ENCODE measurements at places on chromosomes 13 and 19. TPM values are rescaled to one million over a fixed set of nuclear protein-coding genes. Genes with fewer than 3 reads are reported as not detected.

ZNF558 gene
- total RNA-seq, result 17.0 TPM

LSM14A gene
- total RNA-seq, result 121 TPM

DNA sequence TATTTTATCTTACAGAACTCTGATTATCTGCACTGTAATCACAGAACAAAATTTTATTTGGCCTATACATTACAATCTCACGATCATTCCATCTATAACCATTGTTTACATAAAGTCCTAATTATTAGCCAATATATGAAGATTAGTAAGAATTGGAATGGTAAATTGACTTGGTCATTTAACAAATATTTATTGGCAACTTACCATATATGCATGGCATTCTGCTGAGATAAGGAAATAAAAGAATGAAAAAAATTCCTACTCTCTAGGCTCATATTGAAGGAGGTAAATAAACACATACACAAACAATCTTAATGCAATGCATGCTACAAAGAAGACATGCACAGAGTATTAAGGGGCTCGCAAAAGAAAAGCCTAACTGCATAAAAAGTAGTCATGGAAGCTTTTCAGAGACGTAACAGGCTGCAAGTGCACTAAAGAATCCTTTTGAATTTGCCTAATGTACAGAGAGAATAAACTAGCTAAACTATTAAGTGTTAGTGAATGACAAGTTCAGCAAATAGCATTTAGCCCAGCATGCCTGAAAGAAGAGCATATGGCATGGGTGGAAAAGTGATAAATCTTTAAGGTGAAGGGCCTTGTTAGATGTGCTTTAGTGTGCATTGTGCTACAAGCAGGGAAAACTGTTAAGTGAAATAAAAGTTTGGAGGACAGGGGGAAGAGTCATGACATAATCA is 1131.1 kb downstream of the PCDH9 start:
- no peak for DNase-seq

DNA sequence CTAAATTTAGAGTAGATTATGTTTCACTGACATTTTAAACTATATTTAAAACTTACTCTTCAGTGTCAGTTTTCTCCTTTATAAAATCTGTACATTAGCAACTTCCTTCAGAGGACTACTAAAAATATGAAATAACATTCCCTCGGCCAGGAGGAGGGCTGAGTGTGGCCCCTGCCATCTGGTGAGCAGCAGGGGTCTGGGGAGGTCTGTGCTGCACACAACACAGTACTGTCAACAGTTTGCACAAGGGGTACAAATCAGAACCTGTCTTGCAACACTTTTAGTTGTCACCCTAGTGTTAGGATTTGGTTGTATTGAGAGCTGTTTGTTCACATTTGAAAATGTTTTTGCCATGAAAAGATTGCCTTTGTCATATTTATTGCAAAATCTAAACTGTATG is 48.9 kb downstream of the TPP2 start:
- DNase-seq, result no peak

- no peak for DNase-seq
Measured at GRCh38 chr13:42380420-42381164, 108.6 kb downstream of the AKAP11 start.

DNA sequence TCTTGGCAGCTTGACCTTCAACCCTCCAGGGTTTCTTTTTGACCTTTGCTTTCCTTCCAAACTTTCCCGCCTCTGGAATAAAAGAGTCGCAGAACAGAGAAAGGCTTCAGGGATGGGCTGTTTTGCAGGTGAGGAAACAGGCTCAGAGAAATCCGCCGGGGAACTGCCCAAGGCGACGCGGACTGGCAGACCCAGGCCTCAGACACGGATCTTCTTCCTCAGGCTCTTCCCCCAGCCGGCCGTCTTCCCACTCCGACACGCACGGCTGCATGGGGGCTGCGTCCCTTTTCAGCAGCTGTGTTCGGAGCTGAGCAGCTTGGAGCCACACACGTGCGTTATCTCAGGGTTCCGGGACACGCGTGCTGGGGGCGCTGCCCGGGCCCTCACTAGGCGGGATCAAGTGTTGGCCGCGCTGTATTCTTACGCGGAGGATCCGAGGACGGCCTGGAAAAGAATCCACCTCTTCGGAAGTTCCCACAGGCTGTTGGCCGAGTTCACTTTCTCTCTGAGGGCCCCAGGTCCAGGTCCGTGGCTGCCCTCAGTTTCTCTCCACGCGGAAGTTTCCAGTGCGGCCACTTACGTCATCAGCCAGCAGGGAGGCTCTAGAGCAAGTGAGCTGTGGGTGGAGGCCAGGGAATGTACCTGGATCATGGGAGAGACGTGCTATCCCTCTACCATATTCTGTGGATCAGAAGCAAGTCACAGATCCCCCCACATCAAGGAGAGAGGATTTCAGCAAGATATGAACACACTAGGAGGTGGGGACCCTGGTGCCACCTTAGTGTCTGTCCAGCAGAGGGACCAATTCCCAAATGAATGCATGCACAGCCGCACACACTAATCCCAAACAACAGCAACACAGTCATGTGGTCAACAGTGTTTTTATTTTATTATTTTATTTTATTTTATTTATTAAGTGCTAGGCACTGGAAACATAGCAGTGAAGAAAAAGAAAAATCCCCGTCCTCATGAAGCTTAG is 100.4 kb downstream of the ING1 start:
- no peak for DNase-seq

DNA sequence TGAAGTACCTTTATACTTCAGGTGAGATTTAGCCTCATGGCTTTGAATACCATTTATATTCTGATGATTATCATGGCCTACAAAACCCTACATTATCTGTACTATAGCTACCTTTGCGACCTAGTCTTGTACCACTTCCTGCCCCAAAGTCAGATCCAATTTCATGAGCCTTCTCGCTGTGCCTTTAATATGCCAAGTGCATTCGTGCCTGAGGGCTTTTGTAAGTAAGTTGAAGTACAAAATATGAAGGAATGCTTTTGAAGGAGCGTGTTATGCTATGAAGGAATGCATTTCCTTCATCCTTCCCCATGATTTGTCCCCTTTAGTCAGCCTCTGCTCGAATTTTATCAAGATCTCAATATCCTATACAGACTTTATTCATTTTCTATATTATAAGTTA is 9.2 kb upstream of the RASL11A start:
- DNase-seq, result no peak

SCN1B gene
- total RNA-seq, result 1.1 TPM

DNA sequence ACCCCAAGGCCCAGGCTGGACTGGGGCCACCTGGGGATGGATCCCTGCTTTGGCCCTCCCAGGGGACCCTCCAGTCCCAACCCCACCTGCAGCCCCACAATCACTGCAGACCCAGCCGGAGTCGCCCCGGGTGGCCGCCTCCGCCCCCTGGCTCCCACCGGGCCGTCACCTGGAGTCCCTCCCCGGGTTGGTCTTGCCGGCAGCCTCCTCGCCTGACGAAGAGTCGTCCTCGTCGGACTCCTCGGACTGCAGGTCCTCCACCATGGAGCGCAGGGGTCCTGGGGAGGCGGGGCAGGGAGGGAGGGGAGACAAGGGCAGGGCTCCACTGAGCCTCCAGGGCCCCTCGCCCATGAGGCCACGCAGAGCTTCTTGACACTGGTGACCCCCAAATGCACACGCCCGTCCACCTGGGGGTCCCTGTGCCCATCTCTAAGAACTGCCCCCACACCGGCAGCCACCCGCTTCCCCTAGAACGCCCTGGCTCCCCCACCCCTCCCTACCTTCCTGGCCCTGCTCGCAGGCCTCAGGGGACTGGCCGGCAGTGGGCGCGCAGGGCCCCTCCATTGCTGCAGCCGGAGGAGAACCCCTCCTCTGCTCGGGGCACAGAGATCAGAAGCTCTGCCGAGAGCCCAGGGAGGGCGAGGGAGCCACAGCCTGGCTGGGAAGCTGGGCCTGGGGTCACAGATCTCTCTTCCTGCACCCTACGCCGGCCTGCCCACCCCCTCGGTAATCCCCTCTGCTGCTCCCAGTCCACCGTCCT is 63.4 kb downstream of the MLLT1 start:
- DNase-seq, result no peak

KLK15 gene
- not detected for total RNA-seq

ZNF177 gene
- not detected for total RNA-seq

DNA sequence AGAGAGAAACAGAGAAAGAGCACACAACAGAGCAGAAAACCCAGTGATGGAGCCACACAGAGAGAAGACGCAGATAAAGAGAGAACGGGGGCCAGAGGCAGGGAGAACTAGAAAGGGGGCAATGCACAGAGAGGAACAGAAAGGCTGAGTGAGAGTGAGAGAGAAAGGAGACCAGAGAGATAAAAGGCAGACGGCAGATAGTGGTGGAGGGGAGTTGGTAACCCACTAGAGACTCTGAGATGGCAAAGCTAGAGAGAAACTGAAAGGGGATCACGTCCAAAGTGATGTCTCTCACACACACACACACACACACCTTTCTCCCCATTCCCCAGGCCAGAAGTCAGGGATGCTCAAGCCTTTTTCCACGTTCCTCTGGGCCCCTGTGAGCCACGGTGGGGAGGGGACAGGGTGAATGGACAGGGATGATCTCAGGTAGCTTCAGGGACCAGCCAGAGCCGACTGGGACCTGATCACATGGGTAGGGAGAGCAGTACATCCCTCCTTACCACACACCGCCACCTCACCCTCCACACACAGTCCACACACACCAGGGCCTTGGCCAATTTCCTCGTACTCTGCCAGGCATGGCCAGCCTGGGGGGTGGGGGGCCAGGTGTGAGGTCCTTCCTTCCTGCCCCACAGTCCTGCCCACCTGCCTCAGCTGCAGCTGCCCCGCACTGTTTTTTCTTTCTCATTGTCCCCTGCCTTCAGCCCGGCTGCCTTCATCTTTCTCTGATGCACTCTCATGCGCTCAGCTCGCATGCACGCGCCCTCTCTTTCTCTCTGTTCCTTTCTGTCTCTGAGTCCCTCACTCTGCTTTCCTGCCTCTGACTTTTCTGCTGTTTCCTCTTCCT is 22.5 kb upstream of the POU2F2 start:
- no peak for DNase-seq

- no peak for DNase-seq
Measured at GRCh38 chr19:43527860-43528622, 1.0 kb upstream of the ETHE1 start.

DNA sequence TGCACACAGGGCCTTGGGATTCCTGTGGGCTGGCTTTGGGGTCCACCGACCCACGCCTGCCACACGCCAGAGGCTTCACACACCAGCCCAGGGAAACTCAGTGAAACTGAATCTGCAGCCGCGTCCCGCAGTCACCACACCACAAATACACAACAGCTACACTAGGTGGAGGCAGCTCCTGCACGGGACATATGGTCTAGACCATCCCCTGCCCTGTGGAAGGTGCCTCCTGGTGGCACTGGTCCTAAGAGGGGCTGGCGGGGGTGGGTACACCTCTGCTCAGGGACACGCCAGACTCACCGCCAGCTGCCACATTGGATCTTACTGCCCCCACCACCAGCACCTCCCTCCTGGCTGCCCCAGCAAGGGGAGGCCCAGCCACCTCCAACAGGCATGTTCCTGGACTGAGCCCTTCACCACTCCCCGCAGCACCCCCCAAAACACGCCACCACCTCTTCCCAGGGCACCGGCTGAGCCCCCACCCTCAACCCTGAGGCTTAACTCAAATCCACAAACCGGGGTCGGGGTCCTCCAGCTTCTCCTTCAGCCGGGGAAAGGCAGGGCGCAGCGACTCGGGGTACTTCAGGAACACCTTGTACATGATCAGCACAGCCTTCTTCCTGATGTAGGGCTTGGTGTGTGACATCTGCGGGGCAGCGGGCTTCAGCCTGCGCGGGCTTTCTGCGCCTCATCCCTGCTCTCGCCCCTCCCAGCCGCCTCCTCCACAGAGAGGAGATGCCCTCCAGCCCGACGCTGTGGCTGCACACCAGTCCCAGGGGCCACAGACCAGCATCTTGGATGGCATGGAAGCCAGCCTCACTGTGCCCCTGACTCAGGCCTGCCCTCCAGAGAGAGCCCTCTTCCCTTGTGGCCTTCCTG is 21.2 kb downstream of the AP3D1 start:
- no peak for DNase-seq

KRTDAP gene
- 21,423 TPM for total RNA-seq

GRCh38 chr13:53182724-53183123 is 154.1 kb downstream of the OLFM4 start:
- DNase-seq, result no peak

GRIN3B gene
- not detected for total RNA-seq

DNA sequence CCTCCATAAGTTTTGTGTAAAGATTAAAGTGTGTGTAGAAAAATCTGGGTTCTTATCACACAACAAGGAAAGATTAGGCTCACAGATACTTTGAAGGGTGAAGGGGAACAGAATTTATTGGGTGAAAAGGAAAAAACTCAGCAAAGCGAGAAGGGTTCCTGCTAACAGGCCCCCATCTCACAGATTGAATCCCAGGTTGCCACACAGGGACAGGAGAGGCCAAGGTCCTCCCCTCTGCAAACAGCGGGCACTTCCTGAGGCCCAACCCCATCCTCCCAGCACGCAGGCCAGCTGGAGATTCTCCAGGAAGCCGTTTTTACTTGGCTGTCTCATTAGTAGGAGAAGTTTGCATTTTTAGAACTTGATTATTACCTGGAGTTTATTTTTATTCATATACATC is 15.2 kb upstream of the ERCC5 start:
- DNase-seq, result no peak

GRCh38 chr19:33203529-33203928 is 9.4 kb downstream of the LRP3 start:
- DNase-seq, result no peak

GRCh38 chr19:8167985-8168384 is 18.6 kb upstream of the FBN3 start:
- DNase-seq, result no peak

- no peak for DNase-seq
Measured at GRCh38 chr13:20534038-20534608, 8.5 kb upstream of the CRYL1 start.

DNA sequence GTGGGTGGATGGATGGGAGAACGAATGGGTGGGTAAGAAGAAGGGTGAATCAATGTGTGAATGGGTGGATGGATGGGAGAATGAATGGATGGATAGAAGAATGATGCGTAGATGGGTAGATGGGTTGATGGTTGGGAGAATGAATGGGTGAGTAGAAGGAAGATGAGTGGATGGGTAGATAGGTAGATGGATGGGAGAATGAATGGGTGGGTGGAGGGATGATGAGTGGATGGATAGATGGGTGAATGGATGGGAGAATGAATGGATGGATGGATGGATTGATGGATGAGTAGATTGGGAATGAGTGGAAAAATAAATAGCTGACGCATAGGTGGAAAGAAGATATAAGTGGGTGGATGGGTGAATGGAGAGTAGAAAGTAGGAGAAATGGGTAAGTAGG is 16.5 kb downstream of the VSTM2B start:
- DNase-seq, result no peak

UGGT2 gene
- total RNA-seq, result 14.5 TPM

Measured in lower leg skin (tissue), 4 donors.